B cell (primary cell): ENCODE measurements at places on chromosomes 16 and 17.

DNA sequence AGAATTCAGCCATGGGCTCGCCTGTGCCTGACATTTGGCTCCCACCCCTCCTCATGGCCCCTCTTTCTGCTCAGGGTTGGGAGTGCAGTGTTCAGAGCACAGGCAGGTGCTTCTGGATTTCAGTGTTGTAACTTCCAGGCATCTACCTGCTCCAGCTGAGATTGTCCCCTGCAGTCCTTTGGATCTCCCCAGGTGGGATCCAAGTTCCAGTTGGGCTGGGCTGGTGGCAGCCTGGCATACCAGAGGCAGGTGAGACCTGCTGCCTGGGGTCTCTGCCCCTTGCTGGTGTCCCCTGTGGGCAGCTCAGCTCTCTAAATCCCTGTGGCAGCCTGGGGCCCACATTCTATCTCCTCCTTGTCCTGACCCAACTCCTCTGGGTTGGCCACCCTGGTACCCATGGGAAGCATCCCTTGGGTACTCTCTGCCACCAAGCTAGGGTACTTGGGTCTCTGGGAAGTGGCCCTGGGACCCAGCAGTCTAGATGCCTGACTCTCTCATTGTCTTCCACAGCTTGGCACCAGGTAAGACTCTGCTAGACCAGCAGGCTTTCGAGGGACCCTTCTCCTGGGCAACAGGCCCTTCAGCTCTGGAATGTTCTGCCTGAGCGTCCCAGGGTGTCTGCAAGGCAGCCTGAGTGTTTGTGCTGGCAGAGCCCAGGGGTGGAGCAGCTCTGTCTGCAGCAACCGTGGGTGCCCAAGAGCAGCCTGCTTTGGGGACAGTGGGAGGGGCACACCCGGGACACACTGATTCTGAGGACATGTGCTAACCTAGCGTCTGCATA lies 42.5 kb downstream of the DNAH17 start:
- DNase-seq: no peak

GRCh38 chr16:79018650-79019429 lies 581.7 kb downstream of the MAF start:
- no peak for DNase-seq

GRCh38 chr16:73568769-73569168 lies 520.8 kb upstream of the ZFHX3 start:
- DNase-seq: no peak

GRCh38 chr17:76957678-76958464 lies 89.7 kb downstream of the MGAT5B start:
- peak; percentile 82 for DNase-seq

DNA sequence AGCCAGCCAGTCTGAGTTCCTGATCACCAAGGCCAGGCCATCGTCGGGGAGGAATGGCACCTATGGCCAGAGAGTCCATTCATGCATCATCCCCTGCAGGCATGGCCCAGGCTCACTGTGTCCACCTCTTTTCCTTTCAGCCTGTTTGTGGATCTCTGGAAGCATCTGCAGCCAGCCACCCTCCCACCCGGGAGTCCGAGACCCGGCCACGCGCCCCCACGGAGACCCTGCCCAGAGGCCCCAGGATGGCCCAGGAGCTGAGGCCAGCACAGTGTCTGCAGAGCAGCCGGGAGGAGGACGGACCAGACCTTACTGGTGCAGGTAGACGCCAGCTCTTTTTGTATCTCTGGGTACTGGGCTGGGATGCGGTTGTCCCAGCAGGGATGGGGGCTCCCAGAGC lies 245.1 kb upstream of the CIBAR2 start:
- no peak for DNase-seq

GRCh38 chr16:81816351-81816750 lies 37.3 kb downstream of the PLCG2 start:
- no peak for DNase-seq

DNA sequence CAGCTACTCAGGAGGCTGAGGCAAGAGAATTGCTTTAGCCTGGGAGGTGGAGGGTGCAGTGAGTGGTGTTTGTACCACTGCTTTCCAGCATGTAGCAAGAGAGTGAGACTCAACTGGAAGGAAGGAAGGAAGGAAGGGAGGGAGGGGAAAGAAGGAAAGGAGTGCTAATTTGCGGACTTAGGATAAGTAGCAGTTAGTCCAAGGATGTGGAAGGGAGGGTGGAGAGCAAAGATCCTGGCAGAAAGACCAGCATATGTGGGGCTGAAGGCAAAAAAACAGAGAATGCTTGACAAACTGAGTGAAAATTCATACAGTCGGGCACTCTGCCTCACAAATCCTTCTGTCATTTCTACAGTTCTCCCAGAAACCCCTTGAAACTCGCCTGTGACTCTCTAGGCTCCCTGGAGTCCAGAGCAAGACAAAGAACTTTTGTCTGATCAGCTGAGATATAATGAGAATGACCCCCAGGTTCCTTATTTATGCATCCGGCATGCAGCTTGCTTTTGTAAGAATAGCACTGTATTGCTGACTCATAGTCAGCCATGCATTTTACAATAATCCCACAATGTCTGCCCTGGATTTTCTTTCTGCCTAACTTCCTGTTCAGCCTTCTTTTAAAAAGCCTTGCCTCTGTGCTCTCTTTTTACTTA lies 31.5 kb downstream of the CDK5RAP3 start:
- no peak for DNase-seq

DNA sequence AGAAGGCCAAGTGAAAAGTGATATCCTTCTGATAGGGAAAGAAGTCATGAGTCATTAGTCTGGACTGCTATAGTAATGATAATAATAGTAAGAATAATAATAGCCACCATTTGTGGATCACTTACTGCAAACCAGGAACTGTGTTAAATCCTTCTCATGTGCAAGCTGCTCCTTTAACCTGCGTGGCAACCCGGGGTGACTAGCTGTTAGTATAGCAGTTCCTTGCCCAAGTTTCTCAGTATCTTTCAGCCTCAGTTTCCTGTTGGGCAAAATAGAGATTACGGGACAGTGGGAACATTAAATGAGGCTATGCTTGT lies 129.5 kb downstream of the CDH13 start:
- no peak for DNase-seq

DNA sequence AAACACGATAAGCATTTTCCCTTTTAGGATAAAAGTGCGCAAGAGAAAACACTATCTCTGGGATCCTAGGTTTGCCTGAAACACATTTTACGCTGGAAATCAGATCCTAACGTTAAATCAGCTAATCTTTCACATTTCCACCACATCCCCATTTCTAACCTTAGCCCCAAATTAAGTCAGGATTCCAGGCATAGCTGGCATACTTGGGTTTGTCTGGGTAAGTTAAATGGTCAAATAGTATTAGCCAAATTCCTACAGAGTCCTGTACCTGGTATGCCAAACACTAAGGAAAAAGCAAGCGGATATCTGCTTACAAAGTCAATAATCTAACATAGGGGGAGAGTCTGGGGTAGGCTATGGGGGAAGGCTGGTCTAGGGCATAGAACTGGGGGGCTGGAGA lies 557.4 kb upstream of the ZFHX3 start:
- no peak for DNase-seq

GRCh38 chr17:37134050-37134449 lies 185.3 kb downstream of the AATF start:
- no peak for DNase-seq

DNA sequence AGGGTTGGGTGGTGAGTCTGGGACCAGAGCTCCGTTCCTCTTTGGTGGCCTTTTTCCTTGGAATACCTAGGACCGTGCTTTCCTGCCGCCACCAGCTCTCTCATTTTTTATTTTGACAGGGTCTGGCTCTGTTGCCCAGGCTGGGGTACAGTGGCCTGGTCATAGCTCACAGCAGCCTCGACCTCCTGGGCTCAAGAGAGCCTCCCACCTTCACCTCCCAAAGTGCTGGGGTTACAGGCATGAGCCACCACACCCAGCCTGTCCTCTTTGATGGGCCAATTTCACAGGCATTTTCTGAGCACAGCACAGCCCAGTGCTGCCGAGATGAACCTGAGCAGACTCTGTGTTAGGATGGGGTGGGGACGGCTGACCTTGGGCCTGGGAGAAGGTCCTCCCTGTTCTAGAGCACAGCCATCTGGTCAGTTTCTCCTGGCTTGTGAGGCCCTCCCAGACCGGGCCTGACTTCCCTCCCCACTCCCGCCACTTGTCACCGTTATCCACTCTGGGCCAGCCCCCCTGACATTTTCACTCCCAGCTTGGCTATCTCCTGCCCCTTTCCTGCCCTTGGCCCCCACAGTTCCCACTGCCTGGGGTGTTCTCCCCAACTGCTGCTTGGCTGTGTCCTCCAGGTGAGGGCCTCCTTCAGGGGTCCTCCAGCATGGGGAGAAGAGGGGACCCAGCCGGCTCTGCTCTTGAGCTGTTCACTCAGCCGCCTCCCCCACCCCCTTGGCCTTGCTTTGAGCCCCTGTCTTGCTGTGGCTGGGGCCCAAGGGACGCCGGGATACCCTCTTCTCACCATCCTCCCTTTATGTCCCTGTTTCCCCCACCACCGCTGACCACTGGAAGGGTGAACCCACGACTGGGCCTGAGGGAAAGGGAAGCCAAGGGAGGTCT lies 5.0 kb downstream of the ADCY7 start:
- no peak for DNase-seq

DNA sequence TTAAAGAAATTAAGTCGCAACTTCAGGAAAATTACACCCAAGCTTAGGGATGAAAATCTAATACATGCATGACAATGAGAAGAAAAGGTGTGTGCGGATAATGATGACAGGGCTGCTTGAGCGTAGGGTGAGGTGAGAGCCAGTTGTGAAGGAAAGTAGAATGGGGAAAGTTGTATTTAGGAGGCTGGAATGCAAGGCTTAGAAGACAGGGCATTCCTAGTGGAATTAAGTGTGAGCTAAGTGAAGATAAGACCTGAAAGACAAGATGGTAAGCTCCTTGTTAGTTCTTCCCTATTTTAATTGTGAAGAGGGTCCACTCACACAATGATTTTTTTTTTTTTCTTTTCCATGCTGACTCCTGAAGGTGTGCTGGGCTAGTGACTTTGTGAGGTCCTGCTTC lies 519.5 kb upstream of the SALL1 start:
- DNase-seq: no peak

DNA sequence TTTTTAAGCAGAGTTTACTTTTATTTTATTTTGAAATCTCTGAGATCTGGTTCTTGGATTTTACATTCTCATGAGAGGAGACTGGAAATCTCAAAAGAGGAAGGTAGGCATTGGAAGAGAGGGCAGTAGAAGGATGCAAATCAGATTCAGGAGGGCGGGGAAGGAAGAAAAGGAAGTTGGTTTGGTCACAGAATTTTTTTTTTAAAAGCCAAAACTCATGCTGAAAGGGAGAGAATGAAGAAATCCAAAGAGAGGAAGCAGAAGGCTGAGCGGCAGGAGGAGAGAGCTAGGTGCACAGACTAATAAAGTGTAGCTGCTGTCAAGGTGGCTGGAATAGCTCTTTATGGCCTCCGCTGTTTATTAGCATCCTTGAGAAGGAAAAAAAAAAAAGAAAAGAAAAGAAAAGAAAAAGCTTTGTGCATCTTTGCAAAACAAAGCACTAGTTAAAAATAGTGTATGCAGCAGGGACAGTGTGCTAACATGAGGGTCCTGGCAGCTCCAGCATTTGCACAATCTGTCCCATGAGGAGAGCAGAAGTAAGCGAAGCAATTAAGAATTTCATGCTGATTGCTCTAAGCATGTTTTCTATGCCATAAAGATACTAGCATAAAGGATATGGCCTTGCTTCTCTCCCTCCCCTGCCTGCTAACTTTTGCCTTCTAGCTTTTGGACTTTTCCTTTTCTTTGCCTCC lies 194.2 kb downstream of the ZFHX3 start:
- DNase-seq: no peak

DNA sequence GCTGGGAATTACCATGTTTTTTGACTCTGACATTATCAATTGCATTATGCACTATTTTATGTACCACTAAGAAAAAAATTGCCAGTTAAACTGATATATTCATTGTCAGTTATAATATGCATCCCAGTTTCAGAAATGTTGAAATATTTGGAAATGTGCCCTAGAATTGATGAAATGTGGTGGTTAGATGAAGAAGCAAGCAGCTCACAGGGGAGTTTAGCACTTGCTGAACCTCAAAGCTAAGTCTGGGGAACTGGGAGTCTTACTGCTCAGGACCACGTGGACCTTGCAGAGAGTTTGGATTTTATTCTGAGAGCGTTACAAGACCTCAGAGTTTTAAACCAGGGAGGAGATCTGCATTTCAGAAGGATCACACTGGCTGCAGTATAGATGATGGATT lies 67.9 kb downstream of the TNRC6C start:
- no peak for DNase-seq

DNA sequence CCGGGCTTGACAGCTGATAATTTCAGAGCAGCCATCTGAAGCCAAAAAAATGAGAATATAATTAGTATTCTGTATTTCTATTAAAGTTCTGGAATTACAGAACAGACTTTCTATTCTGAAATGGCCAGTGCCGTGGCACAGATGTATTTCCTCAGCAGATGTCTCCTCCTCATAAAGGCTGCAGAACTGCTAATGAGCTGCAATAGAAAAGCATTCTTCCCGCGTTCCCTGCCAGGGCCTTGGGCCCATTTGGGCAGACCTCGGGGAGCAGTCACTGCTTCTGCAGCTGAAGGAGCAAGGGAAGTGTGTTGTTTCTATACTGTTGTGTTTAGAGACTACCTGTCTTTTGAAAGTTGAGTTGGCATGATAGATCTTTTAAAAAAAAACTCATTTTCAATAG lies 152.6 kb upstream of the CACNG5 start:
- DNase-seq: no peak

DNA sequence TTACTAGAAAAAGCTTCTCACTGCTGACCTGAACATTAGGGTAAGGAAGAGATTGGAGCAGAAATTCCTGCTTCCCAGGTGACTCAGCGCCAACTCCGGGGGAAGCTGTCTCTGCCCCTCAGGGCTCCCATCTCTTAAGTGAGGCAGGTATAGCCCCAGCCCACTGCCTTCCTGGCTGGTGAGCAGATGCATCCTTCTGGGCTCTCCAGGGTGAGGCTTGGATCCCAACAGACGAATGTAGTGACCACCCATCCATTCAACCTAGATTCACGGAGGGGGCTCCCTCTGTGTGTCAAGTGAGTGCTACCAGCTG lies 3.2 kb downstream of the ATP2C2 start:
- no peak for DNase-seq

GRCh38 chr16:28569021-28569420 lies 15.3 kb downstream of the SGF29 start:
- no peak for DNase-seq

DNA sequence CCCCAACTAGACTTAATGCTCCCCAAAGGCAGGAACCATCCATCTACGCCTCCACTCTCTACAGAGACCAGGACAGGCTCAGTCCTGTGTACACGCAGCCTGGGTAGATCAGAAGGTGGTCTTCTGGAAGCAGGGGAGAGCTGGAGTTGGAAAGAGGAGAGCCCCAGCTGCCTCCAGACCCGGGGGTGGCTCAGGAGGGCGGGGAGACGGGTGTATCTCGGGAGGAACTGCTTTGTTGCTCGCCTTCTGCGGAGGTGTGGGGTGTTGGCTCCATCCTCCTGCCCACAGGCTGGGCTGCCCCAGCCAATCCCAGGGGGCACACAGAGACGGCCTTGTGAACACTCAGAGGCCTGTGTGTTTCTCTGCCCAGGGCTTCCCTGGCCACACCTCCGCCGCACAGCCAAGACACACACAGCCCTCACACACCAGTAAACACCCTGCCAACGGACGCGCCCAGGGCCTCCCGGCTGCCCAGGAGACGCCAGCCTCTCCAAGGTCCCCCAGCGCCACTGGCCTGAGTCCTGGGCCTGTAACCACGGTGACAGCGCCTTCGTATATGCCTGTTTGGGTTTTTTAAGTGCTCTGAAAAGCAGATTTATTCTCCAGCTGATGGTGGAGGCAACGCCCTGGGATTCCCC lies 143.4 kb upstream of the CDC42EP4 start:
- DNase-seq: no peak
